ENCODE measurements at places on chromosomes 7 and 10.

GRCh38 chr7:50674896-50675835 lies 107.5 kb downstream of the GRB10 start:
- DNase-seq: no peak

- DNase-seq: peak; percentile 78
Measured at GRCh38 chr7:34143402-34143801, 238.1 kb downstream of the BMPER start.

GRCh38 chr7:45193828-45194227 lies 36.2 kb downstream of the RAMP3 start:
- no peak for DNase-seq

DNA sequence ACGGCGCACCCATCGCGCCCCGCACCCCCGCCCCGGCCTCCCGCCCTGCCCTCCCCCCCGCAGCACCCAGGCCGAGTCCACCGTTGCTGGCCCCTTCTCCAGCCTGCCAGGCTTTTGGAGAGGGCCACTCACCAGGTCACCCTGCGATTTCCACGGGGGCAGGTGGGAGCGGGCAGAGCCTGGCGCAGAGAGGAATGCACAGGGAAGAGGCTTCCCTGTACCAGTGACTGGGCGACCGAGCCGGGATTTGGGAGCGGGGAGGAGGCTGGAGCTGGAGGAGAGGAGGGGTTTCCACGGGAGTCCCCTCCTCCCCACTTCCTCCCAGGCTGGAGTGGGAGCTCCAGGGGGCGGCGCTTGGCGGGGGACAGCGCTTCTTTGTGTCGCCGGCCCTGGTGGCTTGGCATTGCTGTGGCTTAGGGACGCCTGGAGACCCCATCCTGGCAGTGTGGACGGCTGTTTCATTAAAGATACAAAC lies 19.3 kb downstream of the TCAF1 start:
- DNase-seq: no peak

DNA sequence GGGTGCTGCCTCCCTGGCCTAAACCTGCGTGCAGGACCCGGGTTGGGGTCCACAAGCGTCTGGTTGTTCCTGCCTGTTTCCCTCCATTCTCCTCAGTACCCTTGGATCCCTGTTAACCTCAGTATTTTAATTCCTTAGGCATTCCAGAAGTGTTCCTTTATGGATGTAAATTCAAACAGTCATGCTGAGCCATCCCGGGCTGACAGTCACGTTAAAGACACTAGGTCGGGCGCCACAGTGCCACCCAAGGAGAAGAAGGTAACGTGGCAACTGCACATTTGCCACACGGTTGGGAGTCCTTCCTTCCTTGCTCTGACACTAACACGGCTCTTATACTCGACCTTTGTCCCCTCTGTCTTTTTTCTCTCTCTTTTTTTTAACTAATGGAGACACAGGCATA lies 187.1 kb downstream of the ARHGAP21 start:
- DNase-seq: no peak

DNA sequence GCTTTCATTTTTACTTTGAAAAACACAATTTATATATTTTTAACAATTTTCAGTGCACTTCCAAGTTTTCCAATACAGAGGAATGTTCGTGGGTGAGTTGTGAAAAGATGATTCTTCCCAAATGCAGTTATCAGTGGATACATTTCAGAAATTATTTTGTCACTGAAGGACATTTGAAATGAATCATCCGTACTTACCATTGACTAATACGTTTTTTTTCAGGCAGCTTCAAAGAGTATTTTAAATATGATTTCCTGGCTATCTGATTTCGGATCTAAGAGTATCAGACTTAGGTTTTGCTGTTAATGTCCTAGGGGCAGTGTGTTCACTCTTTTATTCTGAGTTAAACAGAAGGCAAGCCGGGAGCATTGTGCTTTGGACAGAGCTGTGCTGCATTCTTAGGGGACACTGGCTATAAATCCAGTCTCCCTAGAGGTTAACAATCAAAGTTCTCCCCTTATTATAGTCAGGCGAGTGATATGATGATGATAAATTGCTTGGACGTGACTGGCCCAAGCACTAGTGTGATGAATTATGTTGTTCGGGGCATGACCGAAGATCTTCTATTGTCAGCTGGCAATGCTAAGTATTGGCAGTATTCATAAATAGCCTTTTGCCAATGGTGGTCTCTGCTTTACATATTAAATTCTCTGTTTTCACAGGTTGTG lies 4.5 kb downstream of the PTER start:
- DNase-seq: peak; percentile 8

DNA sequence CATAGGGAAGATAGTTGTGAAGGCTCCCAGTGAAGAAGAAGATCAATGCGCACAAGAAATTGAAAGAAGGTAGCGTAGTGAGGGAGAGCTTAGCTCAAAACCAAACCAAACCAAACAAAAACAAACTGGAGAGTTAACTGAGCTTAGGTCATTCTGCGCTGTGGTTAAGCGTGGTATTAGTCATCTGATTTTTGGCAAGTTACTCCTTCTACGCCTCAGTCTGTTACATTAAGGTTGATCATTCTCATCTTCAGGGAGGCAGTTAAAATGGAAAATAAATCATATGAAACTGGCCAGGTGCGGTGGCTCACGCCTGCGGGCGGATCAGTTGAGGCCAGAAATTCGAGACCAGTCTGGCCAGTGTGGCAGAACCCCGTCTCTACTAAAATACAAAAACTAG lies 259.7 kb downstream of the EXOC4 start:
- DNase-seq: peak; percentile 17

Measured in AG09309 (cell line).